ENCODE measurements at places on chromosomes 2 and 18. TPM values are rescaled to one million over a fixed set of nuclear protein-coding genes. Genes with fewer than 3 reads are reported as not detected.

NFATC1 gene
- 0.02 TPM for polyA plus RNA-seq

PAX3 gene
- polyA plus RNA-seq = not detected

ZNF804A gene
- 0.02 TPM for polyA plus RNA-seq

C2orf15 gene
- 0.25 TPM for polyA plus RNA-seq

SCYGR4 gene
- not detected for polyA plus RNA-seq

HMSD gene
- not detected for polyA plus RNA-seq

CTAGE1 gene
- 0.03 TPM for polyA plus RNA-seq

HEATR5B gene
- polyA plus RNA-seq = 17.5 TPM

NCKAP1 gene
- 64.0 TPM for polyA plus RNA-seq

- DNase-seq = peak; percentile 16
Measured at GRCh38 chr2:232898592-232899543, 28.8 kb downstream of the SNORC start.

DNA sequence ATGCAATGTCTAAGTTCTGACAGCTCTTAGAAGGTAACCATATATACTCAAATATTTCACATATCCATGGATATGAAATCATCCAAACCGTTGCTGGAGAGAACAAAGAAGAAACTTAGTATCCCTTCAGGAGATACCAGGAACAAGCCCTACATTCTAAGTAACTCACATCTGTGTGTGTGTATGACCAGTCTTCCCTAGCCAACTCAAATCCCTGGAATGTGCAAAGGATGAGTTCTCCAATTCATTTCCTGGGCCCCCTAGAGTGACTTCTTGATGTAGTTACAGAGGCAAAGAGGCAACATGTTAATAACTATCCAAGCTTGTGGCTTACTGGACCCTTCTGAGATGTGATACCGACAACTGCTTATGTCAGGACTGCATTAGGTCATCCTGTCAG is 20.1 kb downstream of the TPGS2 start:
- DNase-seq = no peak

- no peak for DNase-seq
Measured at GRCh38 chr18:6558446-6559156, 143.9 kb upstream of the L3MBTL4 start.

DNA sequence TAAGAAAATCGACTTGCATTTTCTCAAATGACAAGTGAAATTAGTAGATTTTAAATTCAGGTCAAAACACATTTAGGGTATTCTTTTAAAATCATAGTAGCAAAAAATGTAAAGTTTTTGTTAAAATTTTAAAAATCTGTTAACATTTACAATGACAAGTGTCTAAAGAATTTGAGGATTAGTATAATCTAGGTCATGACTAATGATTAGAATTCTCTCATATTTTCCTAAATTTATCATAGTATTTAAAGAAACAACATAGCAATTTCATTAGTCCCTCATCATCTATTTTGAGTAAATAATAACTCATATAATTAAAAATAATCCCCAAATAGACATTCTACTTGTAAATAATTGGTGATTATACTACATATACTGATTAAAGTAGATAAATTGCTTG is 23.6 kb downstream of the THUMPD2 start:
- no peak for DNase-seq

DNA sequence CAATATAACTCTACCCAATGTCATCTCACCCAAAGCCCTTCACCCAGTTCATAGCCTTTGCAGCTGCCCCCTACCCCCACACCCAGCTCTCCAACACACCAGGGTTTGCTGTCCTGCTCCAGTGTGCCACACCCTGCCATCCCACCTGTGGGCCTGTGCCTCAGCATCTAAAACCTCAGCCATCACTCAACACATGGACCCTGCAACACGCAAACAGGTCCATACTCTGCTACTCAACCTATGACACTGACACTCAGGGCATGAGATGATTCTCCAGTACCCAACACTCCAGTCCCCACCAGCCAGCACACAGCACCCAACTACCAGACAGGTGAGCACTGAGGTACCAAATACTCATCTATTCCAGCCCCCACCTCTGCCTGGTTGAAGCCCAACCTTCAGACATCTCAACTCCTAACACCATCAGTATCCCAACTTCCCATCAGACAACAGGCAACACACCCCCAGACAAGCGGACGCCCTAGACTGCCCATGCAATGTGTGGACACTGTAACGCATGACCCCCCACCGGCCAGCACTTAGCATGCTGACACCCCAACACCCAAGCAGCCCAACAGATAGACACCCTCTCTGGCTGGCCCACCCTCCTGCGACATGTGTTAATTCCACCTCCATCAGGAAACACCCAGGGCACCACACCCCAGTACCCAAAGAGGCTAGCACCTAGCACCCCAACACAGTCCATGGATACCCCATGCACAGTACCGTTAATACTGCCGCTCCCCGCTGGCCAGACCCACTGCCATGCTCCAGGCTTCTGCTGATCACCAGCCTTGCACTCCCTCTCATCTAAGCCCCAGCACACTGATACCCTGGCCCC is 25.0 kb downstream of the ZAP70 start:
- DNase-seq = no peak

GRCh38 chr2:10534514-10535250 is 86.6 kb upstream of the ODC1 start:
- no peak for DNase-seq

DNA sequence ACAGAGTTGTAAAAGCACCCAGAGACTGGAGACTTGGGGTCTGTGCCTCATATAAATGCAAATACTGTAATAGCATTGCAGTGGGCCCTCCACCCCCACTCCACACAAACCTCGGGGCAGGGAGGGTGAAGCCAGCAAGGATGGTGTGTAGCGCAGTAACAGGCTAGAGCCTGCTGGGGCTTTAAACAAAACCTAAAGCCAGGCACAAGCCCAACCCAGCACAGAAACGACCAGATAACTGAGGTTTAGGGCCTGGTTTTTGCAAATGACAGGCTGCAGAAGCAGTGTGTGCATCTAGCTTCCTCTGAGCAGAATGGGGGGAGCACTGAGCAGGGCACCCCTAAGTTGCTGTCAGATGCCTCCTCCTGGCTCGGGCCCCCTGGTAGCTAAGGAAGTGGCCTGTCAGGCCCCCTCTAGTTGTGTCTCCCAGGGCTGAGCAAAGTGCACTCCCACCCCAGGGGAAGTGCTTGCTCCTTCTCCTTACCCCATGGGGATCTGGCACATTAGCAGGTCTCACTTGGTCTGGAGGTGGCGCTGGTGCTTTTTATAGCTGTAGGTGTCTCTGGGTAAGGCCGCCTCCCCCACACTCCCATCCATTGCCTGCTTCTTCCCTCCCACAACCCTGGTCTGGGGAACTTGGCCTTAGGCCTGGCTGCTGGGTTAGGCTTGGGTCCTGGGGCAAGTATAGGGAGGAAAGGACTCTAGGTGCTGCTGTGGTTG is 135.1 kb downstream of the CELF4 start:
- peak; percentile 59 for DNase-seq

GRCh38 chr18:45792506-45793263 is 32.8 kb upstream of the SIGLEC15 start:
- DNase-seq = no peak

DNA sequence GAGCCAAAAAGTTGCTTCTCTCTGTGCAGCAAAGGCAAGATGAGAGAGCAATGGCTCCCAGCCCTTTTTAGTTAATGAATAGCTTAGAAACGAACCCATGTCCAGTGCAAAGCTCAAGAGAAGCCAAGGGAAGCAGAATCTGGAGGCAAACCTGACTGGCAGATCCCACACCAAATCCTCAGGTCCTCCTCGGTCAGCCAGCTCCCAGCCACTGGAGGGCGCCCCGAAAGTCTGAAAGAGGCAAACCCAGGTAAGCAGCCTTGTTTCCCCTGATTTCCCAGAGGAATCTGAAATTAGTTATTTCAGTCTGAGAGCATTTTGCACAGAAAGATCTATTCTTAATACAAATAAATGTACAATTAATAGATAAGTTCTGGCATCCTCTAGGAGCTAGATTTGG is 71.3 kb upstream of the PID1 start:
- peak; percentile 20 for DNase-seq

DNA sequence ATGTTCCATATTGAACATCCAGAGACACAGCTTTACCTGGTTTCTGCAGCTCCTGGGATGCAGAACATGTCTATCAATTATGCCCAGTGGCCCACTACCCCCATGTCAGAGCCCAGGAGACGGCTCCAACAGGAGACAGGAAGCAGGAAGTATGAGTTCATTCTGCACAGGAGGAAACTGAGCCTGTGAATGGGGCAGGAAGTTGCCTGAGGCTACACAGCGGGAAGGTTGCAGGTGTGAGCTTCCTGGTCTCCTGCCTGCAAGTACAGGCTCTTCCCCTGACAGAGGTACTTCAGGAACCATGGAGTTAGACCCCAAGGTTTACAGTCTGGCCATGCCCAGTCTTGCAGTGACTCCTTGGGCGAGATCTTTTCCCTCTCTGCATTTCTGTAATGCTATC is 2.8 kb upstream of the BOK start:
- DNase-seq = no peak

- peak; percentile 65 for DNase-seq
Measured at GRCh38 chr18:70469916-70470315, 181.1 kb downstream of the SOCS6 start.

- DNase-seq = no peak
Measured at GRCh38 chr2:18339326-18339725, 221.1 kb downstream of the RDH14 start.

GRCh38 chr18:45243340-45244110 is 371.8 kb upstream of the SLC14A2 start:
- no peak for DNase-seq

GRCh38 chr18:56897122-56897521 is 246.0 kb downstream of the WDR7 start:
- DNase-seq = no peak

GRCh38 chr18:35378574-35378896 is 1.4 kb upstream of the ZNF396 start:
- no peak for DNase-seq

DNA sequence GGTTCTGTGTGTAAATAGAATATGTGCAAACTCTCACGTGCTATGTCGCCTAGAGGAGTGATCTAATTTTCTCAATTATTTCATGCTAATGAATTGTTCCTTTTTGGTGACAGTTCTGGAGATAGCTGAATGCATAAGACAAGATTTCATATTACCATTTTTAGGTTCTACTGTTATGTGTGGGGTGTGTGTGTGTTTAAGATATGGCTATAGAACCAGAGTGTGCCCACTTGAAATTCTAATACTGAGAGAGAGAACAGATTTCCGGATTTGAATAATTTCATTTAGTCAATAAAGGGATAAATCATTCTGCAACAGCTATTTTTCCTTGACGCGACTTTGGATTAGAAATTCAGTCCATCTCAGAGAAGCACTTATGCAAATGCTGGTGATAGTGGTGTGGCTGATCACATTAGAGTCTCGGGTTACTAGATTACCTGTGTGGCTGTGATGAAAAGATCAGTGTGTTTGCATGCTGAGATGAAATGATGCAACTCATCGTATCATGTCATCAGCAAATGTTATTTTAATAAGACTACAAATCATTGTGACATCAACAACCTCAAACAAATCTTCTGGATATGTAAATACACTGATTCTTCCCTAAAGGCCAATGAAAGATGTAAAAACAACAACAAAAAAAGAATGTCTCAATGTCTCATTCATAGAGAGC is 415.9 kb downstream of the EPHA4 start:
- DNase-seq = no peak

- DNase-seq = no peak
Measured at GRCh38 chr18:3217948-3218647, 1.7 kb downstream of the MYOM1 start.

GRCh38 chr2:179764710-179765109 is 96.7 kb downstream of the ZNF385B start:
- DNase-seq = no peak

DNA sequence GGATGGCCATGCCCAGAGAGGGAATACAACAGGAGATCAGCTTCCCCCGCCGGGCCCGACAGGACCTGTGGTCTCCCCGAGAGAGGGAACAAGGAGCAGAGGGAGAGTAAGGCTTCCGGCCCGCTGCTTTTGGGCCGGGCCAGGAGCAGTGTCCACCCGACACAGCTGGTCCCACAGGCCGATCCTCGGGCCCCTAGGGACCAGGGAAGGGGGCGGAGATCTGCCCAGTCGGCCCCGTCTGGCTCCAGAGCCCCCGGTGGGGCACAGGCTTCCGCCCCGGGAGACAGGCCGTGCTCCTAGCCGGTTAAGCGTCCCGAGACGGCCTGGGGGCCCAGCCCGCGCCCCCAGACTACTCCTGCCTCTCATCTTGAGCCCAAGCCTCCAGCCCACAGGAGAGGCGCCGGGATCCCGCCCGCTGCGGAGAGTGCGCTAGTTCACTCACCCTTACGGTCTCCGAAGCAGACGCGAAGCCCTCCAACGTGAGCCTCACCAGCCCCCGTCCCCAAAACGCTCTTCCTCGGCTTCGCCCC is at the start of gene MCFD2:
Gene MCFD2 (minus strand): TSS at position 526 of the 530 bp plus-strand sequence. CDS start 6,635 bp downstream, outside the sequence.
- DNase-seq = no peak

GRCh38 chr18:79484661-79485621 is 89.2 kb downstream of the NFATC1 start:
- DNase-seq = no peak

- peak; percentile 21 for DNase-seq
Measured at GRCh38 chr2:225008935-225009334, 33.3 kb downstream of the DOCK10 start.

- DNase-seq = no peak
Measured at GRCh38 chr2:38405917-38406596, 29.0 kb upstream of the ATL2 start.

- no peak for DNase-seq
Measured at GRCh38 chr2:54419388-54419787, 36.7 kb upstream of the SPTBN1 start.

- DNase-seq = peak; percentile 96
Measured at GRCh38 chr2:217943446-217944321, 59.1 kb downstream of the TNS1 start.

DNA sequence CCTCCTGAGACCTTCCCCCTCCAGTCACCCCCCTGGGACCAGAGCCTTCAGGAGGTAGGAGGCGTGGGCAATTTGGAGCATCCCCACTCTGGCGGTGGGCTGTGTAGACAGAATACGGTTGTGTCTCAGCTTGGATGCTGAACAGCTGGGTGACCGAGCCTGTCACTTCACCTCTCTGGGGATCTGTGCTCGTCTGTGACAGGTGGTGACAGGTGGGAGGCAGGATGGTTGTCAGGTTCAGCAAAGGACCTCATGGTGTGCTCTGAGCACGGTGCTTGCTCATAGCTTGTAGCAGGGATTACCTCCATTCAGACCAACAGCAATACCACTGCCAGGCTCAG is 186.5 kb upstream of the HS6ST1 start:
- no peak for DNase-seq

DNA sequence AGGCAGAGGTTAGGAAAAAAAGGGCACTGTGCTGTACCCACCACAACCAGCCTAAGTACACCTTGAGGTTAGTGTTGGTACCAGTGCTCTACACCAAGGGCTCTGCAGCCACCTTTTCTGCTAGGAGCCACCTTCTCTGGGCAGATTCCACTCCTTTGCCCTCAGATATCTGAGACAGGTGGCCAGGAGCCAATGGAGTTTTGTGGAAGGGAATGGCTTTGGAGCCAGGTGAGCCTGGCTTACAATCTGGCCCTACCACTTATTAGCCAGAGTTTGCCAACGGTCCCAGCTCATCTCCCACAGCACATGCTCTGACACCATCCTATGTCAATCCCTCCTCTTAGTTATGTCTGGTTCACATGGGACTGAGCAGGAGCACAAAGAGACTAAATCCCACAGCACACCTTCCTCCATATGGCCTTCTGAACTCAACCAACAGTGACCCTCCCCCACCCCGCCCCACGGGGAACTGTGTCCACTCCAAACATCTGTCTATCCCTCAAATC is 77.5 kb downstream of the CLHC1 start:
- no peak for DNase-seq
